Stimulated activated CD4-positive, alpha-beta T cell treated with anti-CD3 and anti-CD28 coated beads, Interleukin-4, amount 100 ng/mL, for 1 hour (primary cell): ENCODE measurements at places on chromosomes 16 and 17.

DNA sequence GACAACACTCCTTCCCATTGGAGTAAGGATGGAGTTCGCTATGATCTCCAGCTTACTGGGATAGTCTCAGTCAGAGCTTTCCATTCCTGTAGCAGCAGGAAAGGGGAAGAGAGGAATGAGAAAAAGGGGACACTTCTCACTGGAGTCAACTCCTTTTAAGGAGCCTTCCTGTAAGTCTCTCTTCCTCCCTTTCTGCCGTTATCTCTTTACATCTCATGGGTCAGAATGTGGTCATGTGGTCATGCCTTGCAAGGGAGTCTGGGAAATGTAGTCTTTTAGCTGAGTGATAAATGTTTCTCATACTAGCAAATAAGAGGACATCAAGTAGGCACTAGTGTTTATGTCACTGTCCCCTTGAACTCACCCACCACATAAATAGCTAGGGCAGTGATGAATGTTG, 227.3 kb downstream of the HAPSTR1 start:
- no peak for DNase-seq

GRCh38 chr17:15777717-15778116, 45.6 kb downstream of the TBC1D26 start:
- DNase-seq = no peak

DNA sequence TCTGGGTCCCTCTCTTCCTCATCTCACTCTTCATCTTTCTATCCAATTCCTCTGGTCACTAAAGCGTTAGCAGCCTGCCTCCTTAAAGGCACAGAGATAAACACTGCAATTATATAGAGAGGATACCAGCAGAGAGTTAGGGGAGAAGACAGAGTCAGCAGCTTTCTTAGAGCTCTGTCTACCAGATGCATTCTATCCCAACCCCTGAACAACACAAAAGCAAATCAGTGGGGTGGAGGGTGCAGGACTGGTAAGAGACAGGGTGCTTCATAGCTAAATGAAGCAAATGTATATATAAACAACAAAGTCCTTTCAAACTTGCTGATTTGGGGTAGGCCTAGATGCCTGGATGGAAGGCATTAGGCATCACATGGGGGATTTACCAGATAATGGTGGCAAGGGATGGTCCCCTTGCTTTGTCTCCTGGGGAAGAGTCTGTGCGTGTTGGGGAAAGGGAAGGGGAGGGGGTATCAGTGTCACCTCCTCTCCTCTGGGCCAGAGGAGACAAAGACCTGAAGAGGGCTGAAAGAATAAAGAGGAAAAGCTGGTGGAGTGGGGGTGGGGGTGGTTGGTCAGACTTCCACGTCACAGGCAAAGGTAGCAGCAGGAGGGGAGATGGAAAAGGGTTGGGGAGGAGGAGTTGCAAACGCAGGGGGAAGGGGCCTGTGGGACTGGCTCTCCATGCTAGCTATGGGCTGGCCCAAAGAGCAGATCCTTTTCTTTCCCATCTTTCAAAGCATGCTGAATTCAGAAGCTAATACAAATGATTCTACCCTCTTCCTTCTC, 12.0 kb downstream of the HOXB4 start:
- DNase-seq = no peak

- no peak for DNase-seq
These were observed 22.6 kb downstream of the ACSM1 start for GRCh38 chr16:20674684-20675487.
